ENCODE measurements at places on chromosomes 7 and 10.

DNA sequence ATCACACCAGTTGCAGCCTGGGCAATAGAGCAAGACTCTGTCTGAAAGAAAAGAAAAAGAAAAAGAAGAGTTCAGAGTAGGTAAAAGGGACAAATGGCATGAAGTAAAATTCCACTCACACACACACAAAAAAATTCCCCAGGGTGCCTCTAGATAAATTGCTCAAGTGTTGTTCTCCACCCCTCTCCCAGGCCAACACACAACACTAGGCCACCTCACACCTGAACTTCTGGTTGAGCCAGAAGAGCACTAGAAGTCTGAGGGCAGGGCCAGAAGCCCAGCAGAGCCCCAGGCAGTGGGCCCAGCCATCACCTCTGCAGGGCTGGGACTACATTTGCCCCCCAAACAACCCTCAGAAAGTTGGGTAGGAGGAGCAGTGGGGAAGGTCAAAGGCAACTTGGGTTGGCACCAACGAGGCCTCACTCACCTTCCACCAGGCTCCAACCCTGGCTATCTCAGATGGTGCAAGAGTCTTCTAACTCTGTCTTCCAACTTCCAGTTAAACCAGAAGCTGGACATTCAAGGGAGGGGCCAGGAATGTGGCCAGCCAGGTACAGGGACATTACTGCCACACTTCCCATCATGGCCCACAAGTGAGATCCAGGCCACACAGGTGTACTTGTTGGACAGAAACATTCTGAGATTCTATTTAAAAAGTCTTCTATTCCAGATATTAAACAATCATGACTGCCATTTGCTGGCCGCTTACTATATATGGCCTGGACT lies 25.6 kb upstream of the DLX6 start:
- no peak for DNase-seq

GRCh38 chr10:94183666-94184264 lies 179.0 kb downstream of the NOC3L start:
- no peak for DNase-seq

- DNase-seq, result no peak
Measured at GRCh38 chr7:80097756-80098155, 36.9 kb upstream of the GNAI1 start.

- no peak for DNase-seq
Measured at GRCh38 chr10:59830601-59831259, 75.6 kb downstream of the CCDC6 start.

DNA sequence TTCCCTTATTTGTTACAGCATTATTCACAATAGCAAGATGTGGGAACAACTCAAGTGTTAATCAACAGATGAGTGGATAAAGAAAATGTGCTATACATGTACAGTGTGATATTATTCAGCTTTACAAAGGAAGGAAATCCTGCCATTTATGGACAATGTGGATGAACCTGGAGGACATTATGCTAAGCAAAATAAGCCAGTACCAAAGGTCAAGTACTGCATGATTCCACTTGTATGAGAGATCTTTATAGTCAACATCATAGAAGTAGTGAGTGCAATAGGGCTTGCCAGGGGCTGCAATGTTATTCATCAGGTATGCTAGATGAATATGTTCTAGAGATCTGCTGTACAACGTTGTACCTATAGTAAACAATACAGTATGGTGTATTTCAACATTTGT lies 138.5 kb upstream of the AGR3 start:
- no peak for DNase-seq

- DNase-seq, result peak; percentile 18
Measured at GRCh38 chr10:131205556-131205955, 106.0 kb downstream of the TCERG1L start.

GRCh38 chr7:112752576-112752975 lies 37.6 kb downstream of the TMEM168 start:
- DNase-seq, result no peak

DNA sequence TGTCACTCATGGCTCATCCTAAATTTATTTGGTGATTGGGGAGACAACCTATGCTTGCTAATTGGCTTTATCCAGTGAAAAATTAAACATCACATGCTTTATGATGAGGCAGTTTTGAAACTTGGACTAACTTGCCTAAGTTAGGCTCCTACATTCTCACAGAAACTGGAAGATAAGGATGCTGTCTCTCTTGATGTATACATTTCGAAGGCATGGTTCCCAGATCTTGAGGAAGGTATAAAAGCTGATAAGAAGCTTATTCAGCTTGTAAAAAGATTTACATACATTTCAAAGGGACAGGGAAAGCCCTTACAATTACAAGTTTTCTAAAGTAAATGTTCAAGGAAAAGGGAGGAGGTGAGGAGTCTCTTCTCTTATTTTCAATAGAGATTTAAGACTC lies 561.7 kb downstream of the IPMK start:
- DNase-seq, result no peak

DNA sequence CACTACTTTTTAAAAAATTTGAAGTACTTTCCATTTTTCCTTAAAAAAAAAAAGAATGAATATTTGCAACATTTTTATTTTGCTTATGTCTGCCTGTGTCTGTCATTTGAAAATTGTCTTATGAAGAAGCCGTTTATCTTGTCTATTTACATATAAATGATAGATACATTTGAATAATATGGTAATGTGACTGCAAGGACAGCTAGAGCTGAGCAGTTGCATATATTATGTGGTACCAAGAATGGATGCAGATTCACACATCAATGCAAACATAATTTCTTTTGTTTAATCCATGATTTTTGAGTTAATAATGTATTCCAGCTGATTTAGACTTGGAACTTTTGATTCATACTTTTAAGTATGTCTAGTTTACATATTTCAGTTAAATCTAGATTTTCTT lies 268.0 kb downstream of the CDK14 start:
- no peak for DNase-seq

GRCh38 chr10:49055221-49055849 lies 60.0 kb downstream of the VSTM4 start:
- no peak for DNase-seq

DNA sequence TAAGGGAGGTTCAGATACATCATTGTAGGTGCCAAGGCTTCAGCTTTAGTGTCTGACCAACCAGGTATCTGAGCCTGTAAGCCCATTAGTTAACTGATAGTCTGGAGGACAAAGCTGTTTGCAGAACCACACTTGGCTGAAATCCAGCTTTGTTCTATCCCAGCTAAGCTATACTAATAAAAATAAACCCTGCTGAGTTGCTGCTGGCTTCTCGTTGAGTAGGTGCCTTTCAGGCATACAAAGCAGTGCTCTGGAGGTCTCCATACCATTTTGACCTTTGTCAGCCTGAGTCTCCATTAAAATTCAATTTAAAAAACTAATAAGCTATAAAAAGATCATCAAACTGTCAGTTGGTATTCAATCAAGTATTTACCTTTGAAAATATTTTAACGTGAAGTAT lies 22.0 kb downstream of the CDCA7L start:
- no peak for DNase-seq

GRCh38 chr10:26832960-26833359 lies 27.8 kb downstream of the ABI1 start:
- no peak for DNase-seq

DNA sequence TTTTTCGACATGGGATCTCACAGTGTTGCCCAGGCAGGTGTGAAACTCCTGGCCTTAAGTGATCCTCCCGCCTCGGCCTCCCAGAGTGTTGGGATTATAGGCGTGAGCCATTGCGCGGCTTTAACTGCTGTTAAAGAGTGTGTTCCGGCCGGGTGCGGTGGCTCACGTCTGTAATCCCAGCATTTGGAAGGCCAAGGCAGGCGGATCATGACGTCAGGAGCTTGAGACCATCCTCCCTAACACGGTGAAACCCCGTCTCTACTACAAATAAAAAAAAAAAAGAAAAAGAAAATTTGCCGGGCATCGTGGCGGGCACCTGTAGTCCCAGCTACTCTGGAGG lies 1.1 kb downstream of the RABGEF1 start:
- no peak for DNase-seq

- DNase-seq, result no peak
Measured at GRCh38 chr7:7970237-7970530, 1.6 kb downstream of the GLCCI1 start.

DNA sequence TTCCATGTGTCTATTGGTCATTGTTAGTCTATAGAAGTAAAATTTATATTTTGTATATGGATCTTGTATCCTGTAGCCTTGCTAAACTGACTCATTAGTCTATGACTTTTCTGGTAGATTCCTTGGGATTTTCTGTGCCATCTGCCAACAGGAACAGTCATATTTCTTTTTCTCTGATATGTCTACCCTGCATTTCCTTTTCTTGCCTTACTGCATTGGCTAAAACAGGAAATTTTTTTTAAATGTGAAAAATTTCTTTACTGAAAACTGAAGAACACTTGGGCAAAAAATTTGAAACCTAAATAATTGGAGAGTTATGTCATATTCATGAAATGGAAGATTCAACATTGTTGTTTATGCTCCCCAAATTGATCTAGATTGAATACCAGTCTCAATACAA lies 67.5 kb downstream of the AMZ1 start:
- DNase-seq, result no peak

GRCh38 chr7:55537458-55537990 lies 34.8 kb downstream of the VOPP1 start:
- no peak for DNase-seq

- no peak for DNase-seq
Measured at GRCh38 chr7:116280803-116281202, 70.5 kb downstream of the TES start.

DNA sequence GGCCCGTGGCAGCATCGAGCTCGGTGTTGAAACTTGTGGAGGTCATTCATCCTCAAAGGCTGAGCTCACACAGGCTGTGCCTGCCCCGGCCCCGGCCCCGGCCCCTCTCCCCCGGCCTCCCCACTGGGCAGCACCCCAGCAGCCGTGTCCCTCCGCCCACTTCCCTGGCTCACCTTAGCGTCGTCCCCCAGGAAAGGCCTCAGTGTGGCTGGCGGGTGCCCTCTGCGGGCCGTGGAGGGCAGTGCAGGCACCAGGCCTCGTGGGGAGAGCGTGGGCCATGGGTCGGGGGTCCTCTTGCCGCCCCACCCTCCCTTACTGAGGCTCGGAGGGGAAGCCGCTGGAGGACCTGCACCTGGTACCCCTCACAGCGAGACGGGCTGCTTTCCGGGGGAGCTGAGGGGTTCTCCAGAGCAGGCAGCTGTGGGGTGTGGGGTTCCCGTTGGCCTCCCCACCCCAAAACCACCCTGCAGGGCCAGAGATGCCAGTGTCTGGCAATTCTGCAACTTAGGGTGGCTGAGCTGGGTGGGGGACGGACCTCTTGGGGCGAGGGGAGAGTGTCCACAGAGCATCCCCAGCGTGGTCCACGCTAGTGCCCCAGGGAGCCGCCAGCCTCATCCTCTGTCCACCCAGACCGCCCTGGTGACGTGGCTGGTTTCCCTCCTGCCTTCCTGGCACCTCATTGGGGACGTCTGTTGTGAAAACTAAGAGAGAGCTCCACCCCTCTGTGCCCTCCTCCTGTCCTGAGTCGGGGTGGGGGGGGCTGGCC lies 44.2 kb upstream of the DPYSL4 start:
- DNase-seq, result peak; percentile 92

DNA sequence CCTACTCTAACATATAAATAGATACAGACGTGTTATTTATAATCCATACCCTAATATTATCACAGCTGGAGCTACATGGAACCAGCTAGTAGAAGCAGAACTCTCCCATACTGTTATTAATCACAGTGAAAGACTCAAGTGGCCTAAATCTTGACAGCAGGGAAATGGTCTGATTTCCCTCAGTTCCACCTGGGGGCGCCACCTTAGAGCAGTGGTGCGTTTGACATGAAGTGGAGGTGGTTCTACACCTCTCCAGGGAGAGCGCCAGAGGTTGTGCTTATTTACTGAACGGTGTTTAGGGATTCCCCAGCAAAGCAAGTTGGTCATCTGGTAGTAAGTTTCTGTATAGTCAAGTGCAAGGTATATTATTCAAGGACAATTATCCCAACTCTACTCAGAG lies 17.6 kb downstream of the DNTT start:
- no peak for DNase-seq

DNA sequence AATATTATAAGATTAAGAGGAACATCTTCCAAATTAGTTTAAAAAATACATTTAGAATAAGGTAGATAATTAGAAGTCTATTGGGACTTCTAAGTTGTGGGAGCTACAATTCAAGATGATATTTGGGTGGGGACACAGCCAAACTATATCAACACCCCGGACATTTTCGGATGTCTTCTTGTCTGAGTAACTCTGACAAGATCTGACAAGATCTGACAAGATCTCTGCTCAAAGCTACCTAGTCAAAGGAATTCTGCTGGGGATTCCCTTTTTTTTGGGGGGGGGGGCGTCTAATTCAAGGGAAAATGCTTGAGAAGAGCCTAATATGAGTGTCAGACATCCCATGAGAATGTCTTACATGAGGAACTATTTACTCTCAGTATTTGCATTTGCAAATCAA lies 5.2 kb upstream of the AGMO start:
- DNase-seq, result no peak

GRCh38 chr10:45640049-45640448 lies 32.5 kb downstream of the ZFAND4 start:
- DNase-seq, result no peak

DNA sequence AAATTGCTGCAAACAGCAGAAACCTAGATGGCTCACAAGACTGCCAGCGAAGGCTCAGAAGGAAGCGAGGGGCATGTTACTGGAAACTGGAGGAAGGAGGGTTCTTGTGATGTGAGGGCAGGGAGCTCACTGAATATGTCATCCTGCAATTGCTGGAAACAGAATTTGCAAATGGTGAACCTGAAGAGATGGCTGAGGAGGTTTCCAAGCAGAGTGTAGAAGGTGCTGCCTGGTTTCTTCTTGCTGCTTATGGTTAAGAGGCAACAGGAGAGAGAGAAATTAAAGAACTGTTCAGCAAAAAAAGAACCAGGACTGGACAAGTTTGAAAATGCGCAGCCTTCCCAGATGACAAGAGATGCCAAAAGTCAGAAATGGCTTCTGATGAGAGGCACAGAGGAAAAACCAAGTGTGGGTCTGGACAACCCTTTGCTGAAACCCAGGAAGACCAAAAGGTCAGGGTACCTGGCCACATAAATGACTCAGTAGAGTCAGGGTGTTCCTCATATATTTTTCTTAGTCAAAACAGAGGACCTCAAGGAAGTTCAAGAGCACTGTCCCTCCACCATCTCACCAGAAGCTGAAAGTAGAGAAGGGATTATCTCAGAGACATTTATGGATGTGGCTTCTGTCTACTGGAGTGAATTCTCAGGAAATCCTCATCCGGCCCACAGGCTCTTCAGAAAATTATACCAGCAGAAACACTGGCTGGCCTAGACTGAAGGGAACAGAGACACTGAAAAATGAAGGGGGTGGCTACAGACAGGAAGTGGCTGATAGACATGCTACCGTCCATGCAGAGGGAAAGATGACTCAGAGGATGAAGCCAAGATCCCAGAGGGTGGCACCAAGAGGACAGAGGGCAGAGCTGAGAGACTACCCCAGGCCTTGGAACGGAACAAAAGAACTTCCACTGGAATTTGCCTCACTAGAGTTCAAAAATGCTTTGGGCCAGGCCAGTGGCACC lies 10.1 kb downstream of the PAPOLB start:
- DNase-seq, result no peak

DNA sequence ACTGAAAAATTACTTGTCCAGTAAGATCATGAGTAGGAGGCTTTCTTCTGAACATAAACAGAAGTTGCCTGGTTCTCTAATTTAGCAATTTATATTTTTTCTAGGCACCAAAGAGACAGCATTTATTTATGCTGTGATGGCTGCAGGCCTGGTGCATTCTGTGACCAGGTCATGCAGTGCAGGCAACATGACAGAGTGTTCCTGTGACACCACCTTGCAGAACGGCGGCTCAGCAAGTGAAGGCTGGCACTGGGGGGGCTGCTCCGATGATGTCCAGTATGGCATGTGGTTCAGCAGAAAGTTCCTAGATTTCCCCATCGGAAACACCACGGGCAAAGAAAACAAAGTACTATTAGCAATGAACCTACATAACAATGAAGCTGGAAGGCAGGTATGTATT lies 2.8 kb downstream of the WNT16 start:
- DNase-seq, result no peak

All from upper lobe of left lung (tissue), 6 donors.